ENCODE measurements at places on chromosomes 13 and 19.

DNA sequence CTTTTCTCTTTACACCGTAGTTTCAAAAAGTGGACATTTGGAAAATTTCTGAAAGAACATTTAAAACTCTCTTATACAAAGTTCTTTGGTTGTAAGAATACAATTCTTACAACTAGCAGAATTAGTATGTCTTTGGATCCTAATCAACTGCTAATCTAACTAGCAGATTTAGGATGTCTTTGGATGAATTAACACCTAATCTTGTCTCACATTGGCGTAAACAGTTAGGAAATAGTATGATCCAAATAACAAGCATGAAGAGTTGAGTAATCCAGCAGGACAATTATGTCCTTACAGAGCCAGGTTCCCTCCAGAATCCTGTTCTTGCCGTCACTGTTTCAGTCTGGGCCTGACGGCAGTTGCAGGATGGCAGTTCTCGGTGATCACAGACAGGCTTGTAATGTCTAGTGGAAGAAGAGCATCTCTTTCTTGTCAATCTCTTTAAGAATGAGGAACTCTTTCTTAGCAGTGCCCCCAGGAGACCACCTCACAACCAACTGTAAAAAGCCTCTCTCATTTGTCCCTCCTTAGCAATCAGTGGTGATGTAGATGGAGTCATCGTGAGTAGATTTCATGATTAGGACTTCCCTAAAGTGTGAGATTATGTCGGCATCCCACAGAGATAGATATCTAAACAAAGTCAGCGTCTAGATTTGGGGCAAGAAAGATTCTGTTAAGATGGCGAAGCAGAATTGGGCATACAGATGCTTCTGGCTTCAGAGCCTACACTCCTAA lies 5.7 kb upstream of the TNFSF13B start:
- DNase-seq = peak; percentile 56

DNA sequence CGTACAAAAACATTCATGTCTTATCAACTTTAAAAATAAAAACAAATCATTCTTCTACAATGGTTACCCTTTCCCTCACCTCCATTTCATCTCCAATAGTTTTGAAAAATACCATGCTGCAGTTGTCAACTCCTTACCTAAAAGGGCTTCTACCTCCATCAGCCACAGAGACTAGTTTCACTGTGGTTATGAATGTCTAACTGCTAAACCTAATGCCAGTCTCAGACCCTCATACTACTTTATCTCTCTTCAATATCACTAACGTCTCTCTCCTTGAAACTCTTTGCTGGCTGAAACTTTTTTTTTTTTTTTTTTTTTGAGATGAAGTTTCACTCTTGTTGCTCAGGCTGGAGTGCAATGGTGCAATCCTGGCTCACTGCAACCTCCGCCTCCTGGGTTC lies 27.1 kb downstream of the LNX2 start:
- DNase-seq = no peak

DNA sequence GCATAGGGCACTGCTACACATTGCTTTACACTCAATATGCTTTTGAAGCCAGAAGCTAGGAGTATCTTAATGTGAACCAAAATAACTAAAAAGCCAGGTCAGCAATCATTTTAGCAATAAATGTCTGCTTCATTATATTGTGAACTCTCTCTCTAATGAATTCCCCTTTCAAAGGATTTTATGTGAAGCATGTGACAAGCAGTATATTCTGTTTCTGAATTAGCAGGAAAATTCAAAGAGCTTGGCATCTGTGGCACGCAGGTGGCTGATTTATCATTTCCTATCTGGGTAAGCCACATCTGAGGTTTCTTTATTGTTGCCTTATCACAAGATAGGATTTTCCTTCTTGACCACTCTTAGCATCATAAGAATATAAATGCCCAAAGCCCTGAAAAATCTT lies 56.8 kb upstream of the KLF12 start:
- no peak for DNase-seq

GRCh38 chr19:17766543-17767131 lies 15.4 kb downstream of the FCHO1 start:
- peak; percentile 94 for DNase-seq

GRCh38 chr19:23699521-23699860 lies 12.5 kb upstream of the ZNF675 start:
- DNase-seq = no peak

DNA sequence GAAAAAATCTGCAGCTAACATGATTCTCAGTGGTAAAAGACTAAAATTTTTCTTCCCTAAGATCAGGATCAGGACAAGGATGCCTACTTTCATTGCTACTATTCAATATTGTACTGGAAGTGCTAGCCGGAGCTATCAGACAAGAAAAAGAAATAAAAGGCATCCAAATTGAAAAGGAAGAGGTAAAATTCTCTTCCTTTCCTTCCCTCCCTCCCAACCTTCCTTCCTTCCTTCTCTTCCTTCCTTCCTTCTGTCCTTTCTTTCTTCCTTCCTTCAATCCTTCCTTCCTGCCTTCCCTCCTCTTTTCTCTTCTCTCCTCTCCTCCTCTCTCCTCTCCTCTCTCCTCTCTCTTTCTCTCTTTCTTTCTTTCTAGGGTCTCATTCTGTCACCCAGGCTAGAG lies 26.7 kb upstream of the LRP3 start:
- no peak for DNase-seq

DNA sequence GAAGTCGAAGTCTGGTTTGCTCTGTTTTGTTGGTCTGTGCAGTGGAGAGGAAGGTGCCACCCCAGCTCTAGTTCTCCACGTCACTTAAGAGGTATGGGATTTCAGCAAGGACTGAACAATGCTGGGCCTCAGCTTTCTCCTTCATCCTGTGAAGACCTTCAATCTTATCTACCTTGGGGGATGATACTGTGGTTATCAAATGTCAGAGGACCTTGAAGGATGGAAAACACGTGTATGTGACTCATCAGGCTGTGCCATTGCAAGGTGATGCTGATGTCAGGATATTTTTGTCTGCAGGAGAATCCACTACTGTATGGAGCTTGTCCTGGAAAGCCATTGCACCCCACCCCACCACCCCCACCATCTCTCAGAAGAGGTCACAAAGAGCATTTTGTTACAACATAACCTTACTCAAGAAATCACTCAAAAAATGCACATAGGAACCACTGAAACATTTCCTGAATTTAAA lies 81.4 kb upstream of the UQCRFS1 start:
- no peak for DNase-seq
